Sciatic nerve (tissue), 2 donors: ENCODE measurements at places on chromosomes 7 and 10.
A peak's percentile ranks its signal among the peaks of the same experiment; 100 is the strongest.

- DNase-seq: peak; percentile 86
Observed at GRCh38 chr10:135601-136464, 578 bp downstream of the ZMYND11 start.

DNA sequence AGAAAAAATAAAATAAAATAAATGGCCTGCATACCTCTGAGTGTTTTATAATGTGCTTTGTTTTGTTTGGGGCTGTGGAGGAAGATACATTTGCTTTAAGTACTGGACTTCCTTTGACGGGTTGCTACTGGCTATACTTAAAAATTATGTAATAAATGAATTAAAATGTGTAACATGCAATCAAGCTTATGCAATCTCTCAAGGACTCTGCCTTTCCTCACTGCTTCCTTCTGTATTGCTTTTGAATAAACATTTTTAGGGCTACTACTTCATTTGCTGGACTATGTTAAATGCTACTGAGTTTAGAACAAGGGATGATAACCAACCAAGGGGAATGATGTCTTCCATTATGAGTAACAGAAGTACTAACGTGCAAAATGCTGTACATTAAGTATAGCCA is 91.6 kb downstream of the ETV1 start:
- DNase-seq: no peak

GRCh38 chr10:124009231-124010015 is 84.0 kb downstream of the CHST15 start:
- peak; percentile 49 for DNase-seq

DNA sequence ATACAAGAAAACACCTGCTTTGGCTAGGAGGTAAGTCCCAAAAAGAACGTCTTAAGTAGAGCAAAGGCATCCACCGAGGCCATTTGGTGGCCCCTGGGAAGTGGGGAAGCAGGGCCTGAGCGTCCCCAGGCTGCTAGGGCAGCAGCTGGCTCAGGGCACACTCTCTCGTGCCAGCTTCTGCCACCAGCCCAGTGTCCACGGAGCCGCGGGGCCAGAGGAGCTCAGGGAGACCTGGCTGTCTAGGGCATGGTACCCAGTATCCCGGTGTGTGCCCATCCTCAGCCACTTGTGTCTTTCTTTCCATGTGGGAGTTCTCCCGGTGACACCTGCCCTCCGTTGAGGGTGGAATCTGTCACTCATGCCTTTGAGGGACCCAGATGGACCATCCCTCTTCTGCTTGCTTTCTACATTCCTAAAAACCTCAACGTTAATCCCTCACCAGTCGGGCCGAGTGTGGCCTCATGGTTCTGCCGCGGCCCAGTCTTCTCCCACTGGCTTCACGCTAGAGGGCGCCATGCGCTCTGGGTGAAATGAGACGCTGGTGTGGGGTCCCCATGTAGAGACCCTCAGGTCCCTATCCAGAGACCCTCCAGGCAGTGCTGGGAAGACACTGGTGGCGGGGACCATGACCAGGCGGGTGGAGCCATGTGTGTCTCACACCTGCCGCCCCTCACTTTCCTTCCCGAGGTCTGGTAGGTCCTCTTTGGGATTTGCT is 9.5 kb upstream of the AP5Z1 start:
- peak; percentile 62 for DNase-seq

DNA sequence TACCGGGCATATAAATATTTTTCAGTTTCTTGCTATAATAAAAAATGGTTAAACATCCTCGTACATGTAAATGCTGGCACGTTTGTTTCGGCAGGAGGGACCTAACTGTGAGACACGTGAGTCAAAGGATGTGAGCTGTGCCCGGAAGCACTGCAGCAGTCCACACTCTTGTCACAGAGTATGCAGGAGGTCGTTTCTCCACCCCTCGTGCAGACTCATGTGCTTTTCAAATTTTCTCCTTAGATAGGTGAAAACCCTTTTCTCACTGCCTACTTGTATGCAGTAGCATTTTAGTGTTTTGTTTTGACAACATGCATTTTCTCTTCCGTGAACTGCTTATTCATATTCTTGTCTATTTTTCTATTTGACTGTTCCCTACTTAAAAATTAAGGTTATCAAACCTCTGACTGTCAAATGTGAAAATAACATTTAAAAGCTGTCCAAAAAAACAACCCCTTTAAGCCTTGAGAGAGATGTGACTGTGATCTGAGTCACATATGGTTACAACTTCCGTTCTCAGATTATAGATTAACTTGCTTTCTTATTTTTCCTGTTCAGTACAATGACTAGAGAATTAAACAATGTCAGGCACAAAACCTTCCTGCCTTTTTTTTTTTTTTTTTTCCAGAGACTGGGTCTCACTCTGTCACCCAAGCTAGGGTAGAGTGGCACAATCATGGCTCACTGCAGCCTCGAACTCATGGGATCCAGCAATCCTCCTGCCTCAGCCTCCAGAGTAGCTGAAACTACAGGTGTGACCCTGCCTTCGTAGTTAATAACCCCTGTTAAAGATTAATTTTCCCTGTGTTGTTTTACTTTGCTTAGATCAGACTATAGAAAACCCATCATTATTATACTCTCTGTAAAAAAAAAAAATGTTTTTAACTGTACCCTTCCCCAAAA is 45.1 kb downstream of the DPY19L1 start:
- DNase-seq: no peak

DNA sequence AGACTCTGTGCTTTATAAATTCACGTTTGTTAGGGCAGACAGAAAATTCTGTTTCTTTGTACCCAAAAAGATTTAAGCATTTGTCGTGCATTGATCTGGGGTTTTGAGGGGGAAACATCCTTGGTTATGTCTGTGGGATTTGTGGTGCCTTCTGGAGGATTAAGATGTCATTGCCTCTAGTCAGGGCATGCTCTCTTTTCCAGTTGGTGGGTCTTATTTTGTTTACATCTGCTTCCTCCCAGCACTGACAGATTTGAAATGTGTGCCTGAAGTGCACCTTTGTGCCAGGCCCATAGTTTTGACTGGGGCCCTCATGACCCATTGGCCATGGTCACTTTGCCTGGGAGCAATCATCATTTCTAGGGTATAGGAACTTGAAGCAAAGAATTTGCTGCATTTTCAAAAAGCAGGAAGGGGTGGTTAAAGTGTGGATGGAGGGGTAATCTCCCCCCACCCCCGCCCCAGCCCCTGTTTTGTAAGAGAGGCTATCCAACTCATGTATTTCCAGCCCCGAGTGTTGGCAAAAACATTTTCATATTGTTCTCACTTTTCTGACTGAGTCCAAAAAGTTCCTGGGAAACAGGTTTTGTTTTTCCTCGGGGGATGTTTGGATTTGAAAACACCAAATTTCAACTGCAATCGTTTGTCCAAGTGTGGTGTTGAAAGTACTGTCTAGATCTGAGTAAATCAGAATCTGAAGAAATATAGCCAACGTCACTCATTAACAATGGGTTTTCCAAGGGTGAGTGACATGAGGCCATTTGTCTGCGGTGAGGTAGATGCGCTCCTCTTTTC is 388.2 kb upstream of the GALNT17 start:
- DNase-seq: no peak

DNA sequence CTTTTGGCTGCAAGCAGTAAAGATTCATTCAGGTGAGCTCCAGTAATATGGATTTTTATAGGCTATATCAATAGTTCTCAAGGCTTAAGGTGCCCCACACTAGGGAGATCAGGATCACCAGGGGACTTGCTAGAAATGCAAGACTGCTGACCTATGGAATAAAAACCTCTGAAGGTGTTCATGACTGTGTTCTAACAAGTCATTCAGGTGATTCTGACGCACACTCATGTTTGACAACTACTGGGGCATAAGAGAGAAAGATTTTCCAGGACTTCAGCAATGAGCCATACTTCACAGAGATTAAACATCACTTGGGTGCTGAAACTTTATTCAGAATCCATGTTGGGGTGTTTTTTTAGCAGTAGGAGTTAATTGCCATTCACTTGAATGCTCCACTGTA is 4.8 kb upstream of the TAS2R38 start:
- no peak for DNase-seq

DNA sequence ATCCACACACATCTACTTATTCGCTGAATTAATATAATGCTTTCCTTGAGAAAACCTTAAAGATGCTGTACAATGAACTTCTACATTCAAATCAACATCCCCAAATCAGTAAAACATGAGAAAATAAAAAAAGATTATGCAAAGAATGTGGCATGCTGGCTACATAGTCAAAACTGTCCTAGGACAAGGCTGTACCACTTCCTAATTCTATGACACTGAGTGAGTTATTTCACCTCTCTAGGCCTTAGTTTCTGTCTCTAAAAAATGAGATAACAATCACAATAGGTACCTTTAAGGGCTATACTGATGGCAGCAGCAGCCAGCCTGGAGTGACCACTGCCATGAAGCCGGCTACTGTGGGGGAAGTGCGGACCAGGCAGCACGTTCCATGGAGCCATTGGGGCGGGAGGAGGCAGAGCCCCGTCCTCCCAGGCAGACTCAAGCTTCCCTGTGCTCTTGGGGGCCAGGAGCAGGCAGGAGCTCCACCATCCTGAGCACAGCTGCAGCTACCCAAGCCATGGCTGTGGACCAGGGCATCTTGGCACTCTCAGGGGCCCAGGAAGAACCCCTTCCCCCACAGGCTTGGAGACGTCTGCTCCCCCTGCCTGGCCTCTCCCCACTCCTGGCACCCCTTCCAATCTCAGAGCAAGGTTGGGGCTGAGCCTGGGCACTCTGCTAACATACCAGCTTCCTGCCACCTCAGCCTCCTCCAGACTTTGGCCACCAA is 110.2 kb downstream of the ELAPOR2 start:
- no peak for DNase-seq

GRCh38 chr7:118844748-118845147 is 620.2 kb downstream of the ANKRD7 start:
- DNase-seq: no peak

DNA sequence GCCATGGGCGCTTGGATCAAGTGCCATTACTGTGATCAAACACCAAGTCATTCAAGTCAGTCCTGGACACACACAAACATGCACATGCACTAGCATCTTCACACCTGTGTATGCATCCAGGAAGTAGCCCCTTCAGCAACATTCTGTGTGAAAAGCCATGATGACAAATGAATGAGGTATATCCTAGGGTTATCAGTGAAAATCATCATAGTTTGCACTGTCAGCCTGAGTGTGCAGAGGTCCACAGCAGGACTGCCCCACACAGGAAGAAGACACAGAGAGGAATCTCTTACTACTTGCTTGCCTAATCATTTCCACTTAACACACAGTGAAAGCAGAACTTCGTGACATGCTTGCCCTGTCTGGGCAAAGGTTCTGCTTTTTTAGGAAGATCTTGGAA is 184.0 kb upstream of the ADO start:
- no peak for DNase-seq

DNA sequence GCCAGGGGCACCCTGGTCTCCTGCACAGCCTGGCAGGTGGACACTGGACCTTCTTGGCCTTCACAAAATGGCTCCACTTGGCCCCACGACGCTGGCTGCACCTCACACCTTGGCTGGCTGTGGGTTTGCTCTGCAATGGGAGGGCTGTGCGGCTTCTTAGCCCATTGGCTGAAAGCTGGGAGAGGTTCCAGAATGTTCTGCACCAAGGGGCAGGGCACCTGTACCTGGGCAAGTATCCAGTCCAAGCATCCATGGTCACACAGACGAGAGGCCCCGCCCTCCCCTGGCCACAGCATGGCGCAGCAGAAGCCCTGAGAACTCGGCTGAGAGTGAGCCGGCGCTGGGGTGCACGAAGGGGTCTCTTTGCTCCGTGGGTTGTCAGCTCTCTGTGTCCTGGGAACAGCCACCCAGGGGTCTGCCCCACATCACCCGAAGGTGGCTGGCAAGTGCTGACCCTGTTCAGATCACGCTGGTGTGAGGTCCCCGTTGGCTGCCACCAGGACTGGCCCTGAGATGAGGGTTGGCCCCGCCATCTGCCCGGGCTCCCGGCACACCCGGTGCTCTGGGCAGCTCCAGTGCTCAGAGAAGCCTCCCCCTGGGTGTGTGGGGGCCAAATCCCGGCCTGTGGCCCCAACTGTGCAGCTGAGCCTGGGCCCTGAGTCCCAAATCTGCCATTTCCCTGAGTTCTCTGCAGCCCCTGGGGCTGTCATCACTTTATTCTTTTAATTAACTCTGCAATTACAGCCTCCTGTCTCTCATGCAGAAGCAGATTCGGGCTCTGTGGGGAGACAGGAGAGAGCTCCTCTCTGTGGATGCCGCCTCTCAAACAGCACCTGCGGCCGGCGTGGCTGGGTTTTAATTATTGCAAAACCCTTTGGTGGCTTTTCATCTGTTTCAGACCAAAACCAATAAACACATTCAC is 19.4 kb upstream of the ADGRA1 start:
- no peak for DNase-seq

GRCh38 chr7:5012985-5013384 is 32.7 kb upstream of the RBAK start:
- no peak for DNase-seq

- peak; percentile 76 for DNase-seq
Observed at GRCh38 chr7:151013733-151014497, 10.4 kb downstream of the ATG9B start.

DNA sequence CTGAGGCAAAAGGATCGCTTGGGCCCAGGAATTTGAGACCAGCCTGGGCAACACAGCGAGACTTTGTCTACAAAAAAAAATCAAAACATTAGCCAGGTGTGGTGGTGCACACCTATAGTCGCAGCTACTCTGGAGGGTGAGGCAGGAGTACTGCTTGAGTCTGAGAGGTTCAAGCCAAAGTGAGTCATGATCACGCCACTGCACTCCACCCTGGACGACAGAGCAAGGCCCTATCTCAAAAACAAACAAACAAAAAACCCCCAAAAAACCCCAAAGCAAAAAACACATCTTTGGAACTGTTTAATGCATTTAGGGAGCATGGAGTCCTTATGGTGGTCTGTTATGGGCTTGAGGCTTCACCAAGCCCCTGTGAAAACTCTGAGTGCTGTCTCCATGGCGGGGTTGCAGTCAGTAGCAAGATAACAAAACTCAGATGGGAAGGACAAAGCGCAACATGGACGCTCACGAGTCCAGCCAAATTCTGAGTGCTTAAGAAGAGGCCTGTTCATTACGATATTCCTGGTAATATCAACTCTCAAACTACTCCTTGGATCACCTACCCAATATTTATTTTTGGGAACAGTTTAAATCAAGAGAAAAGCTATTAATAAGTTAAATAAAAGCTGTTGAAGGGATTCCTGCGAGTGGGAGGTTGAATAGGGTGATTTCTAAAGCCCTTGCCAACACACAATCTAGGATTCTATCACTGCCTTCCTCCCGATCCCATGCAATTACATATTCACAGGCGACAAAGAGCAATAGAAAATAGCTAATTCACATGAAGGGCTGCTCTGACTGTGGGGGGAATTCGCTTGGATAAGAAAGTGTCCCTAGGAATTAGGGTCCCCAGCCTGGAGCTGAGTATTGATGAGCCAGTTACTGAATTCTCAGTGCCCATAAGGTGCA is 123.3 kb downstream of the HIPK2 start:
- no peak for DNase-seq

DNA sequence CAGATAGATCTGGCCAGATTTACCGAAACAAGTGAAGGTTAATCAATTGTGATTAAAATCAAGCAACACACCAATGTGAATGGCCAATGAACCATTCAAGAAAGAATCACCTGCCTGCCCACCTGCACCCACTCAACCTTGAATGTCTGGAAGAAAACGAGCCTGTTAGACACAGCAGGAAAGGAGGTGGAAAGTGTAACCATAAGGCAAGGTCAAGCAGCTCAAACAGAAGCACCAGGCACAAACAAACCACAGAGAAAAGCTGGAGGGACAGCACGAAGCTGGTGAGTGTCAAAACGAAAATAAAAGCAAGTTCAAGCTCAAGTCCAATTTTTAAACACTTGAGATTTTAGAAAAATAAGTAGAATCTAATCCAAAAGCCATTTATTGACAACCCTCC is 64.9 kb downstream of the STEAP1B start:
- DNase-seq: no peak

- no peak for DNase-seq
Observed at GRCh38 chr7:1950066-1950451, 280.0 kb downstream of the ELFN1 start.
